Muscle of leg (tissue), 16 donors: ENCODE measurements at places on chromosomes 5 and 9. TPM values are rescaled to one million over a fixed set of nuclear protein-coding genes. Genes with fewer than 3 reads are reported as not detected.

The OBP2B gene
- total RNA-seq, result not detected

The IL3 gene
- total RNA-seq, result not detected

GRCh38 chr5:67166460-67167285, 29.9 kb downstream of the CD180 start:
- H3K27ac ChIP-seq, result peak overlapping the region; percentile 31
- H3K36me3 ChIP-seq, result peaks cover 47% of the 10 kb centered on the region
- peak overlapping the region; percentile 23 for H3K4me3 ChIP-seq
- no peaks in the 10 kb centered on the region for H3K27me3 ChIP-seq
- DNase-seq, result no peak
- peaks cover 11% of the 10 kb centered on the region for H3K4me1 ChIP-seq

The TMEM215 gene
- total RNA-seq, result 0.66 TPM

- peaks cover 8% of the 10 kb centered on the region for H3K4me1 ChIP-seq
- DNase-seq, result peak; percentile 32
- H3K27me3 ChIP-seq, result no peaks in the 10 kb centered on the region
- H3K27ac ChIP-seq, result no peak overlapping the region
- H3K36me3 ChIP-seq, result no peaks in the 10 kb centered on the region
These were observed 126.2 kb downstream of the ADAMTS16 start for GRCh38 chr5:5266297-5266696.

DNA sequence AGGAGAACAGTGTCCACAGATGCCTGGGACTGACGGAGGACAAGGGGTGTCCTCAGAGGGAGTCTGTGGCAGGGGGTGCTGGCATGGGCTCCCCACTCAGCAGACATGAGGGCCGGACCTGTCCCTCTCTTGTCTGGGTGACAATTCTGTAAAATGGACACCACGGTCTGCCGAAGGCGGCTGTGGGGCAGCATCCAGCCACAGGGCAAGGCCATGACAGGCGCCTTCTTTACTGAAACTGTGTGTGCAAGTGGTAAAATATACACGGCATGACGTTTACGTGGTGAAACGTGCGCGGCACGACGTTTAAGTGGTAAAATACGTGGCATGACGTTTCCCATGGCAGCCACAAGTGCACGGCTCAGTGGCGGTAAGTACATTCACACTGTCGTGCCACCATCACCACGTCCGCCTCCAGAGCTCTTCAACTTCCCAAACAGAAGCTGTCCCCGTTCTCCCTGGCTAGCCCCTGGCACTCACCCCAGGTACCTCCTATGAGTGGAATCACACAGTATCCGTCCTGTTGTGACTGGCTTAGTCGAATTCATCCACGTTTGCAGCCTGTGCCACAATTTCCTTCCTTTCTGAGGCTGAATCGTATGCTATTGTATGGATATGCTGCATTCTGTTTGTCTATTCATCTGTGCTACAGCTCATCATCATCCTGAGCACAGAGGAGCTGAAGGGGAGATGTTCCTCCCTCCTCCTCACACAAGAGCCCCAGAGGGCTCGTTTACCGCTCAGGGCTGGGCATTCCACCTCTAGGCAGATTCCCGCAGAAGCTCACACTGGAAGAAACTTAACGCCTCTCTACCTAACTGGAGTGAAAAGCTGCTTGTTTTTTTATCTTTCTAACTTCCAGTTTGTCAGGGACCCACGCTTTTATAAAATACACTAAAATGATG, 52.5 kb downstream of the COL23A1 start:
- no peak overlapping the region for H3K4me3 ChIP-seq
- no peaks in the 10 kb centered on the region for H3K4me1 ChIP-seq
- H3K27ac ChIP-seq, result no peak overlapping the region

DNA sequence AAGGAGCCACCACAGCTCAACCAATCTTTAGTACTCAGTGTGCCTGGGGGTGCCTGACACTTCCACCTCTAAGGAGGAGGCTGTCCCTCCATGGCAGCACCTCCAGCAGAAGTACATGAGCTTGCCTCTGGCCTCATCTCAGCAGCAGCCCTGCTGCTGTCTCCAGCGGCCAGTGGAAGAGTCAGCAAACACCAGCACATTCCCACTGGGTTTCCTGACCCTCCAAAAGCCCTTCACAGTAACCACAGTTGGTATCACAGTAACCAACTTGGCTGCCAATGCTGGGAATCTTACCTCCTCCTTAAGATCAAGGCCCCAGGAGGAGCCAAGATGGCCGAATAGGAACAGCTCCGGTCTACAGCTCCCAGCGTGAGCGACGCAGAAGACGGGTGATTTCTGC, 29.4 kb downstream of the FSTL4 start:
- no peak overlapping the region for H3K27ac ChIP-seq
- no peak overlapping the region for H3K4me3 ChIP-seq
- no peaks in the 10 kb centered on the region for H3K36me3 ChIP-seq
- no peaks in the 10 kb centered on the region for H3K27me3 ChIP-seq

DNA sequence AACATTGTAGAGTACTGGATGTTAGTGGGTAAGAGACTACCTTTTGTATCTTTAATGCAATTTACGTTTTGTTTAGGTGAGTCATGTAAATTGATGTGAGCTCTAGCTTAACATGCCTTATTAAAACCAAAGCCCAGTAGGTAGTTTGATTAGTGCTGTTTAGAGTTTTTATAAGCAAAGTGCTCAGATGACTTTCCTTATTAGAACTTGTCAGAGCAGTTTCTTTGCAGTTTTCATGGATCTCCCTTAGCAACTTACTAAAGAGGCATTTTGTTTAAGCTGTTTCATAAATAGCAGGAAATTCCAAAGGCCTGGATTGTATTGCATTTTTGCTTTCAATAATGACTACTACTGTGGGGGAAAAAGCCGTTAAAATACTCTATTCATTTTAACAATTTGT, 14.5 kb downstream of the ZSWIM6 start:
- H3K4me1 ChIP-seq, result peaks cover 8% of the 10 kb centered on the region
- DNase-seq, result no peak
- no peak overlapping the region for H3K4me3 ChIP-seq
- no peaks in the 10 kb centered on the region for H3K36me3 ChIP-seq
- no peaks in the 10 kb centered on the region for H3K27me3 ChIP-seq

DNA sequence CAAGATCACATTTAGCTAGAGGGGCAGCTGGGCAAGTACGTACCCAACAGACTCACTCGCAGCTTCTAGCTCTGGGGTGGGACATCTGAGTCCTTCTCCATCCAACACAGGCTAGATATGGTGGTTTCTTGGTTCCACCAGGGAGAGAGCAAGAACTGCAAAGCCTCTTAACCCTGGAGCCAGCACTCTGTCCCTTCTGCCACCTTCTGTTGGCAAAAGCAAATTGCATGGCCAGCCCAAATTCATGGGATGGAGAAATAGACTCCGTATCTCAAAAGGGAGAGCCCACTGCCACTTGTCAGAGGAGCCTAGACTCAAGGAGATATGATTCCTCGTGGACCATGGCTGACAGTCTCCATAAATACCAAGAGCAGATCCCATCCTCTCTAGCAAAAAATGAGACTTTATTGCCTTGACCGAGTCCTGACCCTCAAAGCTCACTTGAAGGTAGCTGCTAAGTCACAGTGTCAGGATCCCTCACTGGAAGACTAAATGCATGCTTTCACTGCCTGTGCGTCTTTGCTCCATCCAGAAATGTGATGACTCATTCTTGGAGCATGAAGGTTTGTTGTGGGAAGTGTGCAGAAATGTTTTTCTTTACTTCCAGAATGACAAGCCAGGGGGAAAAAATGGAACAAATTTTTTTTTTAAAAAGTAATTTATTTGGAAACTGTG, 28.8 kb upstream of the ROR2 start:
- H3K36me3 ChIP-seq, result no peaks in the 10 kb centered on the region
- H3K4me1 ChIP-seq, result no peaks in the 10 kb centered on the region
- no peak overlapping the region for H3K27ac ChIP-seq
- no peak overlapping the region for H3K4me3 ChIP-seq
- no peaks in the 10 kb centered on the region for H3K27me3 ChIP-seq

The IL7R gene
- 0.22 TPM for total RNA-seq

GRCh38 chr9:19320495-19320894, 59.5 kb downstream of the RPS6 start:
- no peak overlapping the region for H3K4me3 ChIP-seq
- H3K4me1 ChIP-seq, result no peaks in the 10 kb centered on the region
- H3K27ac ChIP-seq, result no peak overlapping the region
- DNase-seq, result no peak
- peaks cover 12% of the 10 kb centered on the region for H3K36me3 ChIP-seq
- H3K27me3 ChIP-seq, result no peaks in the 10 kb centered on the region

The FAM200C gene
- 11.9 TPM for total RNA-seq

The SLC34A3 gene
- 0.04 TPM for total RNA-seq
